Foreskin keratinocyte (primary cell): ENCODE measurements at places on chromosomes 1 and 21. TPM values are rescaled to one million over a fixed set of nuclear protein-coding genes. Genes with fewer than 3 reads are reported as not detected.

DNA sequence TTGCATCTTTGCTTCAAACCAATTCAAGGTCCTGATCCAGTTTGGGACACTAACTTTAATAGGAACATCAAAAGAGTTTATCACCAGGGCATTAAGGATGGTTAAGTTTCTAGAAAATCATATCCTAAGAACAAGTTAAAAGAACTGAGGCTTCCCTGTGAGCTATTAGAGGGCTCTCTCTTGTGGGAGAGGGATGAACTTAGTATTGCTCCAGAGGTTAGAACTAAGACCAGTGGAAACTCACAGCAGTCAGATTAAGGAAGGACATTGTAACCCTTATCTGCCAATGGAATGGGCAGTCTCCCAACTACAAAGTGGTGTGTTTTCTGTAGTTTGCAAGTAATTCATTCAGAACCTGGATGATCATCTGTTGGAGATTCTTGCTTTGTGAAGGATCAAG, 36.8 kb downstream of the UBE2U start:
- DNase-seq: no peak

DNA sequence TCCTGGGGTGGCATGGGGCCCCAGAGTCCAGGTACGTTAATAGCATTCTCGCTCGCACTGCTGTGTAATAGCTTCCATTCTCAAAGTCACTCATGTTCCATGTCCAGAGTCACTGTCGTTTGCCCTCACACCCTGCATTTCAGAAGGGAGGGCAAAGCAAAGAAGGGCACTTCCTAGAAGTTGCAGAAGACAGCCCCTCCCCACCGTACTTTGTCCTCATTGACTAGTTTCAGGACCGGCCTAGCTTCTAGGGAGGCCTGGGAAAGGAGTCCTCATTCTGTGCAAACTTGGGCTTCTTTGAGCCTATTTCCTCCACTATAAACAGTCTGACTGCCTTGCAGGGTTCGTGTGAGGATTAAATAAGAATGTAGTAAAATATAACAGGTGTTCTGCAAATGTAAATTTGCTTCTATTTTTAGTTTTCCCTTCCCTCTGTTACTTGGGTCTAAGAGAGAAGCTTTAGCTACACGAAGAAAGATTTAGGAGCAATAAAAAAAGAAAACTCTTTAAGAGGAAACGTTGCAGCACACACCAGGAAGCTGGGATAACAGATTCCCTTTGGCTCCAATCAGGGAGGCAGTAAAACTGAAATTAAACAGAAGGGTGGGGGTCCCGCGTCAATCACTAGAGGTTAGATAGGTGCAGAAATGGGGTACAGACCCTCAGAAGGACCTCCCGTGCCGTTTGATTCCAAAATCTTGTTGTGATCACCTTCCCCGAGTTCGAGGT, 40.1 kb downstream of the ACTL8 start:
- no peak for DNase-seq

DNA sequence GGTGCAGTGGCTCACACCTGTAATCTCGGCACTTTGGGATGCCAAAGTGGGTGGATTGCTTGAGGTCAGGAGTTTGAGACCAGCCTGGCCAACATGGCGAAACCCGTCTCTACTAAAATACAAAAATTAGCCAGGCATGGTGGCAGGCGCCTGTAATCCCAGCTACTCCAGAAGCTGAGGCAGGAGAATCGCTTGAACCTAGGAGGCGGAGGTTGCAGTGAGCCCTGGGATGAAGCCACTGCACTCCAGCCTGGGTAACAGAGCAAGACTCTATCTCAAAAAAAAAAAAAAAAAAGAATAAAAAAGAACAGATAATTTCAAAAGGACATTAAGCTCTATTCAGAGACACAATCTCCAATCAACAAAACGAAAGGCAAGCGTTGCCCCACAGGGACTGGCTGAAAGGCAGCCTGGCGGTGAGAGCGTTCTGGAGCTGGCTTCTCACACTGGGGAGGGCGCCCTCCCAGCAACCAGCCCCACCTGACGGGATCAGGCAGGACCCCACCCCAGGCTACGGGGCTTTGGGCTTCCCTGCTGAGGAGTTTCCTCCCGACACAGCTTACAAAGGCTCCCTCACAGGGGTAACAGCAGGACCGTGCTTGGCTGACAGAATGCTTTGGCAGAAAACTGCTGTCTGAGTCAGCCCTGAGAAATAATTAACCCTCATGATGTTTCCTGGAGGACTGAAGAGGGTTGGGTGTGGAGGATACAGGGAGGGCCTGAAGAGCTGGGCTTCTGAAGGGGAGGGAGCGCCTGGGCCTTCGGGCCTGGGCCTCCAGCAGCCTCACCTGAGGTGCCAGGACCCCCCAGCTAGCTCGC, 31.1 kb upstream of the SRP9 start:
- peak; percentile 70 for DNase-seq

DNA sequence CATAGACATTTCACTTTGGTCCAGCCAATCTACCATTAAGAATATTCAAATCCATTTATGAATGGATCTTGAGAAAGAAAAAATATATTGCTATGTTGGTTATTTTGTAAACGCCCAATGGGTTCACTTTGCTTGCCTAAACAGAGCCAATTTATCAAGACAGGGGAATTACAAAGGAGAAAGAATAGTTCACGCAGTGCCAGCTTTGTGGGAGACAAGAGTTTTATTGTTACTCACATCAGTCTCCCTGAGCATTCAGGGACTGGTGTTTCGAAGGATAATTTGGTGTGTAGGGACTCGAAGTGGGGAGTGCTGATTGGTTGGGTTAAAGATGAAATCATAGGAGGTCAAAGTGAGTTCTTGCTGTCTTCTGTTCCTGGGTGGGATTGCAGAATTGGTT, 135.3 kb downstream of the GABPA start:
- DNase-seq: no peak

GRCh38 chr1:110684491-110684890, 9.8 kb upstream of the KCNA3 start:
- DNase-seq: no peak

GRCh38 chr1:113353580-113353979, 36.7 kb upstream of the MAGI3 start:
- peak; percentile 49 for DNase-seq

GRCh38 chr21:33608559-33608958, 20.1 kb upstream of the DONSON start:
- peak; percentile 3 for DNase-seq

GRCh38 chr1:91900562-91900961, 14.6 kb upstream of the TGFBR3 start:
- DNase-seq: peak; percentile 62

DNA sequence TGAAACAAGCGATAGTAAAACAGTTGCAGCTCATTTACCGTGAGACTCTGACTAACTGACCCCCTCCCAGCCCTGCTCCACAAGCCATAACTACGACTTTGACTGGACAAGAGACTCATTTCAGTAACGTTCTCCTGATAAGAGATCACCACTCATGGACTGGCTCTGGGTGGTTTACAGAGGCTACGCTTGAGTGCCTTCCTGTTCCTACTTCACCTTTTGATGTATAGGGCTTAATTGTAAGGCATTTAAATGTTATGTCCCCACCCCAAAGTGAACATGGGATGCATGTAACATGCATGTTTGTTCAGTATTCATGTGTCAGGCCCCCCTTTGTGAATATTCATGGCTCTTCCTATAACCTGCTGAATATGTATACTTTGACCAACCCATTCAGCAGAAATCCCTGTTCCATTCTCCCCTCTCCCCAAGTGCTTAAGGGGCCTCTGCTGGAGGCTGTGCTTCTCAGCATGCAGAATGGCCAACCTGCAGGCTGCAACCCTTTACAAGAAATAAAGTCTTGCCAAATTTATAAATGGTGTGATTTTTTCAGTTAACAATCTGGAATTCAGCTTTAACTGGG, 50.7 kb upstream of the SPOCD1 start:
- DNase-seq: no peak

- DNase-seq: no peak
Measured at GRCh38 chr21:41712201-41712600, 54.7 kb downstream of the RIPK4 start.

CASZ1 gene
- polyA plus RNA-seq: 2.7 and 3.5 TPM in 2 replicates

ETV3L gene
- not detected in 2 replicates for polyA plus RNA-seq

SPATA45 gene
- 0.19 TPM in 1 of 2 replicates, not detected in the other for polyA plus RNA-seq

PTPRC gene
- not detected in 2 replicates for polyA plus RNA-seq

CFAP107 gene
- not detected in 2 replicates for polyA plus RNA-seq

MIB2 gene
- polyA plus RNA-seq: 54.3 and 70.1 TPM in 2 replicates
